Spleen (tissue), 13 donors: ENCODE measurements at places on chromosomes 7 and 10. TPM values are rescaled to one million over a fixed set of nuclear protein-coding genes. Genes with fewer than 3 reads are reported as not detected.

DNA sequence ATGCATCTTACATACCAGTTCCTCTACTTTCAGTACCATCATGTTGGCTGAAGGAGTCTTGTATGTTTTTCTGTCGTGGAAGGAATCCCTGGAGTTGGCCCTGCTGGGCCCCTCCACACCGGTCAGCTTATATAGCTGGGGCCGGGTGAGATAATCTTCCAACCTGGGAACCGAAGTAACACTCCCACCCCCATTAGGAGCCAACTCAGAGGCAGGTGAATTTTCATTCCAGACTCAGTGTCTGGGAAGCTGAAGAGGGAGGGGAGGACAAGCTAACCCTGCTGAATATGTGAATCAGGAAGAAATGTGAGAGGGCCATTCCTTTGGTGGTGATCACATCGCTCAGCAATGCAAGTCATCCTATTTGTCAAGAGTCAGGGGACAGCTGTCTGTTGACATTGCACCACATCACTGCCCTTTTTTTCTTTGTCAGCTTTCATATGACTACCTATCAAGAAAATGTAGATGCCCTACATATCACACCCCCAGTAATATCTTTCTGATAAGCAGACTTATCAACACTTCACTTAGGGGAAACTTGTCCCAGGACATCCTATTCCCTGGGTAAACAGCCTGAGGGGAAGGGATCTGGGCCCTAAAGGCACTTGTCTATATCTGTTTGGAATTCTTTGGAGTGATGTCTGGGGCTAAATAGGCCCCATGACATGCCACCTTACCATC lies at the start of gene ANKRD1:
Gene ANKRD1 (minus strand): TSS at position 102 of the 681 bp plus-strand sequence. CDS start 60 bp downstream, at position 42.
- DNase-seq, result no peak

LRRC61 gene
- 10.8 TPM for total RNA-seq

DNA sequence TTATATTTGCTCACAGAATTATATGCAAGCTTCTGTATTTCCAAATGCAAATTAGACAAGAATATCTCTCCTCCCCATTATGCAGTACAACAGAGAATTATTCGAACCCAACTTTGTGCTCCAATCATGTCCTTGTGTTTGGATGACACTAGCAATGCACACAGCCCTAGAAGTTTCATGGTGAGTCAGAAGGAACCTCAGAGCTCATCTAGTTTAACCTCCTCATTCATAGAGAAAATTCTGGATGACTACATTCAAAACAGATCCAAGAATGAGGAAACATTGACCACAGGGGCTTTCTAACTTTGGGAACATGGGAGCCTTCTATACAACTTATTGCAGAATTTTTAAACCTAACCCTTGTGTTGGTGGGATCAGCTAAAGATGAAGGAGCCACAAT lies 12.8 kb upstream of the ARID5B start:
- DNase-seq, result no peak

GRCh38 chr10:44923611-44924010 lies 12.5 kb downstream of the TMEM72 start:
- no peak for DNase-seq

AP5Z1 gene
- 43.8 TPM for total RNA-seq

CYP3A4 gene
- total RNA-seq, result not detected

CYCS gene
- 18.6 TPM for total RNA-seq
